ENCODE measurements at places on chromosomes 7 and 10.
A peak's percentile ranks its signal among the peaks of the same experiment; 100 is the strongest.

DNA sequence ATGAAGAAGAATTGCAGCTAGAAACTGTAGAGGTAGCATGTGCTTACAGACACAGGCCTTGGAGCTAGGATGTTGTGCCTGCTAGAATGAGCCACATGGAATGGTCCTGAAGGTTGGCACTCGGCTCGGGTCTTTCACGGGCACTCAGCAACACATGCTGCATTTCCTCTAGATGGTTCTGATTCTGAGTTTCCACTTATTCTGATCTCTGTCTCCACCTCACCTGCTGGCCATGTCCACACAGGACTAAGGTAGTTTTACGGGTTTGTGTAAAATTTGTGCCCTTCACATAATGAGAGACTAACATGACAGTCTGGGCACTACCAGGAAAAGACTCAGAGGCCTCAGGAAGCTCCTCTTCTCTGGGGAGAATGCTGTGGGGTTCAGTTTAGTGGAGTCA lies 444.8 kb upstream of the MKI67 start:
- DNase-seq: no peak

- no peak for DNase-seq
Measured at GRCh38 chr7:36217211-36217960, 64.3 kb downstream of the EEPD1 start.

DNA sequence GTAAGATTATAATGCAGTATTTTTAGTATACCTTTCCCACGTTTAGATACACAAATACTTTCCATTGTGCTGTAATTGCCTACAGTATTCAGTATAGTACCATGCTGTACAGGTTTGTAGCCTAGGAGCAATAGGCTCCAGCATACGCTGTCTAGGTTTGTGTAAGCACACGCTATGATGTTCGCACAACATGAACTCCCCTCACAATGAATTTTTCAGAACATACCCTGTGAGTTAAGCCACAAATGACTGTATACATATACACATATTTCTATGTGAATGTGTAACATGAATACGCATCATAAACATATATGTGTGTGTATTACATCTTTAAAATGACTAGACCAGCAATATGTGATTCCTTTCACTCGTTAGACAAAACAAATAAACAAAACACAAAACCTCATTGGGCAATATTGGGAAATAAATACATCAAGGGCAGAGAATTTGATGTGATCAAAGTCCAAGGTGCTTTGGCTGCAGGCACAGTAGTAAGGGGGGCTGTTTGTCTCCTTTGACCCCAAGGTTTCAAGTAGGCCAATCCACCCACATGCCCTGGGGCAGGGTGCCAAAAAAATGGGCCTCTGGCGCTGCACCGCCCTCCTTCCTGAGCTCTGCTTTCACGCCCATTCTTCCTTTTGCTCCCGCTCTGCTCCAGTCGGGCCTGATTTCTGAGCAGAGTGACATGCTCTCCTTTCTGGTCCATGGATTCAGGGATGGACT lies 33.9 kb downstream of the CHN2 start:
- DNase-seq: no peak

DNA sequence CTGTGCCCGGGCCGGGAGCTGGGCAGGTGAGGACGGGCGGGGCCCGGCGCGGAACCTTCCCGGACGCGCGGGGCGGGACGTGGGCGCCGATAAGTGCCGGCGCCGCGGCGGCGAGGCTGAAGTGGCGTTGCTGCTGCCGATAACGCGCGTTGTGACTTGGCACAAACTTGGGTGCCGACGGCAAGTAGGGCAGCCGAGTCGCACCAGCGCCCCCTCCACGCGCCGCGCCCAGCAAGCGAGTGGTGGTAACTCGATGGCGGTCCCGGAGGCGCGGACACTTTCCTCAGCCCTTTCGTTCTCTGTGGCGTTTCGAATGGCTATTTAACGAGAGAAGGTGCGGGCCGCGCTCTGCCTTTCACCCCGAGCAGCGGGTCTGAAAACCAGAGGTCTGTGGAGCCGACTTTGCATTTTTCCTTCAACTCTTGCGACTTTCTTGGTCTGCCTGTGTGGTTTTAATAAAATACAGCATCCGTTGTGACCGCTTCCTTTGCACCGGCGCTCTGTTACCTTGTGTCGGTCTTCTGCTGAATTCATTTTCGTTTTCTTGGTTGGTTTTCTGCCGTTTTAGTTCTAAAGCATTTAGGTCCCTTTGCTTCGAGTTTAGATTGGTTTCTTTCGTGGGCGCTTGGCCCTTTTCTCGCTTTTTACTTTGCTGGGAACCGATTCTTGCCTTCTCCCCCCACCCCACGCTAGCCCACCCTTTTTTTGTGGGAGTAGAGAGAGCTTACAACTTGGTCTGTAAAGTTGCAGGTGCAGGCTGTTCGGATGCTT lies 701 bp downstream of the STK17A start:
- DNase-seq: peak; percentile 52

DNA sequence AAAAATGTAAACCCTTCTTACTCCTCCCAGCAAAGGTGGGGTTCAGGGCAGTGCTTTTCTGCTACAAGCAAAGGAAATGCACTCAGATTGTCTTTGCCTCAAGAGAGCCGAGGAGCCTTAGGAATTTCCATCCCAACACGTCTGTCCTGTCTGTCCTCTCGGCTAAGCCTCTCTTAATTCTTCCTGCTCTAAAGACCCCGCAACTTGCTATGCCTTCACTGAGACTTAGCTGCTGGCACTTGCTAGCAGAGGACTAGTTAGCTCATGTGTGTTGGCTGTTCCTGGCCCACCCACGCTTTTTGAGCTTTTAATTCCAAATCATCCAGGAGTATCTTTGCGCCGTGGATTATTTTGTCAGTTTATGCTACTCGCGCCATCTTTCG lies 481 bp upstream of the NPM3 start:
- DNase-seq: no peak

GRCh38 chr7:127418459-127418858 lies 26.0 kb upstream of the ZNF800 start:
- no peak for DNase-seq

- no peak for DNase-seq
Measured at GRCh38 chr10:99593312-99593711, 26.9 kb downstream of the SLC25A28 start.

DNA sequence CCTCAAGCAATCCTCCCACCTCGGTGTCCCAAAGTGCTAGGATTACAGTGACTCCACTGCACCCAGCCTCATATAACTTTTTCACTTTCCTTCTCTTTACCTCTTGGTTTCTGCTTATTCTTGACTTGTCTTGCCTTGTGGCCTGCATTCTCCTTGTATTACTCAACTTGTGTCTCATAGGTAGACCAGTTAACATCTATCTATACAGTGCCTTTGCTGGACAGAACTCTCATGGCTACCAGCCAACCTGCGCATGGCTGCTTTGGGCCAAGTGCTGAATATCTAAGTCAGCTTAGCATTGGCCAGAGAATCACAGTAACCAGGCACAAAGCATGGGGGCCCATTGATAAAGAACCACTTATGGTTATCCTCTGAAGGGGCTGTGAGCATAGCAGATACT lies 42.6 kb upstream of the ZNRF2 start:
- no peak for DNase-seq

DNA sequence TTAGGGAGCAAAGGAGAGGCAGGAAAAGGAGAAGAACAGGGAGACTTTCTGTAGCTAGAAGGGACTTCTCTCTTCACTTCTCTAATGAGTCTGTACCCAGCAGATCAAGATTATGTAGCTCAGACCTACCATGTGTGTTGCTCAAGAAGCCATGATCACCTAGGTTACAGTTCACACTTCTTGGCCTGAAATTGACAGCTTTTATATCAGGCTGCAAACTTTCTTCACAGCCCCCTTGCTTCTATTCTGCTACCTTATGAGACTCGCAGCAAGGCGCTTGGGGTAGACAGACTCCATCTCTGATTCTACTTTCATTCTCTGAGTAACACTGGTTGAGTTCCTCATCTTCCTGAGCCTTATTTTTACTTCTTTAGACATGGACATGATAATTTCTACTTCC lies 19.6 kb upstream of the GIMAP2 start:
- DNase-seq: no peak

Measured in activated CD8-positive, alpha-beta memory T cell treated with anti-CD3 and anti-CD28 coated beads for 1 hour (primary cell).